ENCODE measurements at places on chromosomes 5 and 9.

- peak; percentile 30 for DNase-seq
Observed at GRCh38 chr5:137734962-137735554, 831 bp downstream of the KLHL3 start.

DNA sequence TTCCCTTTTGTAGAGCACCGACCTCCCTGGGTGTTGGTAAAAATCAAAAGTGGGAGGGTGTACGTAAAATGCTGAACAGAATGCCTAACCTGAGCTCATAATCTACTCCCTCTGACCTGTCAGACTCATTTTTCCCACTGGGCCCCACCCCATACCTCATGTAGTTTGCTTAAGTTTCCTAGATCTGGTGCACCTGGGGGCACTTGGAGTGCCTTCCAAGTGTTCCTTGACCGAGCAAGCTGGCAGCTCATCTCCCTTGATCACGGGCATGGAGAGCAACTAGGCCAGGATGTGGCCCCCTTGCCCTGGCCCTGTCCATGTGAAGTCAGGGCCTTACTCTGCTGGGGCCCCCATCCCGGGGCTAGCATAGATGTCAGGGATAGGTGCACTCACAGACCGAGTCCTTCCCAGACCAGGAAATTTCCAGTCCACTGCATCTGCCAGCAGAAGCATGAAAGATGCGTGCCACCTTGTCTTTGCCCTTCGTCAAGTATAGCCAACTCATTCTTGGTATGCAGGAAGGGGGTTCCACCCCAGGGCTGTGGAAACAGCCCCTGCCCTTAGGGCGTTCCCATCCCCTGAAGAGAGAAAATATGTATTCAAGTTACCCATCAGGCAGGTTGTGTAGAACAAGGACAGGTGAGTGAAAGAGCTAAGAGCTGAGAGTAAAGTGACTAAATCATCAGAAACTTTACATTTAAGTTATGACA, 41.9 kb downstream of the SLC22A5 start:
- peak; percentile 35 for DNase-seq

DNA sequence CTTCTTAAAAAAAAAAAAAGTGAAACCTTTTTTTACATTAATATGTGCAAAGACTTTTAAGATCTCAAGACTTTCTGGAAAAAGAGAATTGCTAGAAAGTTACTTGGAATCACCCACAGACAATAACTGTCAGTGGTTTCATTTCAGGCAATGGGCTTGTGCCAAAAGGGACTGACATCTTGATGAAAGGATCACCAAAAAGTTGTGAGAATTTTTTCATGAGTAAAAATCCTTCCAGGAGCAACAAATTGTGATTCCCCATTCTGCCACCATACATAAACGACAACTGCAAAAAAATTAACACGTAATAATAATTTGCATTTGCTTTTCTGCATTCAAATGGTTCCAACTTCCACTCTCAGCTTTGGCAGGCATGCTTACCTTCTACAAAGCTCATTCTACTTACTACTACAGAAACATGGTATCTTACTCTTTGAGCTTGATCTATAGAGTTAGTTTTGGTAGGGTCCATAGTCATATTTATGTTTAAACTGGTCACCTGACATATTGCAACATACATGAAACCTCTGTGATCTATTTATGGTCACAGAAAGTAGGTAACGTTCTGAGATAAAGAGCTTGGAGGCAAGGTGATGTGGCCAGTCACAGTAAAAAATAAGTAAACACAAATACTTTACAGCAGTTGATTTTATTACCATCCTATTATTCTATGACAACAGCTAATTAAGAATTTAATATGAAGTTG, 3.0 kb downstream of the NREP start:
- no peak for DNase-seq

- no peak for DNase-seq
Observed at GRCh38 chr5:10756549-10756948, 4.5 kb downstream of the DAP start.

DNA sequence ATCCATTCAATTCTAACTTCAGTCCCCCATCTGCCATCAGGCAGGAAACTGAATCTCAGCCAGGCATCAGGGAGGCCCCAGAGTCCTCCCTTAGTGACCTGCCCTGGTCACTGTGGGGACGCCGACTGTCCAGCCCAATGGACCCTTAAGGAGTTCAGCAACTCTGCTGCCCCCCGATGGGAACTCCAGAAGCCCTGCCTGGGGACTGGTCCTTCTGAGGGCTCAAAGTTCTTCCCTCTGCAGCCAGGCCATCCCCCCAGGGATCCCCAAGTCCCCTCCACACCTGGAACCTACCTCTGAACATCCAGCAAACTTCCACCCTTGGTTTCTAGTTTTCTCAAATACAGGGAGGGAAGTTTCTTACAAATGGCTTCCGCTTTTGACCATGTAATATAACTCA, 76.8 kb downstream of the UBE2QL1 start:
- no peak for DNase-seq

DNA sequence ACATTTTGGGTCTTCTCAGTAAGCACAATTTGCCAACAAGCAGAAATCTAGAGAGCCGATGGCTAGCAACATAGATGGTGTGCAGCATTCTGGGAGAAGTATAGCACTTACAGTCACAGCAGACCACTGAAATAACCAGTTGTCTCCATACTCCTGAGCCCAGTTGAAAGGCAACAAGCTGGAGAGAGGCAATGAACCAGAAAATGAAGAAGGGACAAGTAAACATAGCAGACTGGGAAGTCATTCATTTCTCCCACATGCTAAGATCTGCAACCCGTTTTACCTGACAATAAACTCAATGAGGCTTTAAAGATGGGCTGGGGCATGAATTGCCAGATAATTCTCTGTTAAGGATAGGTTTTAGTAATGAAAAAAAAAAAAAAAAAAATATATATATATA, 575.6 kb upstream of the GRAMD2B start:
- no peak for DNase-seq

GRCh38 chr5:113357696-113358476, 76.9 kb downstream of the TSSK1B start:
- DNase-seq = no peak

DNA sequence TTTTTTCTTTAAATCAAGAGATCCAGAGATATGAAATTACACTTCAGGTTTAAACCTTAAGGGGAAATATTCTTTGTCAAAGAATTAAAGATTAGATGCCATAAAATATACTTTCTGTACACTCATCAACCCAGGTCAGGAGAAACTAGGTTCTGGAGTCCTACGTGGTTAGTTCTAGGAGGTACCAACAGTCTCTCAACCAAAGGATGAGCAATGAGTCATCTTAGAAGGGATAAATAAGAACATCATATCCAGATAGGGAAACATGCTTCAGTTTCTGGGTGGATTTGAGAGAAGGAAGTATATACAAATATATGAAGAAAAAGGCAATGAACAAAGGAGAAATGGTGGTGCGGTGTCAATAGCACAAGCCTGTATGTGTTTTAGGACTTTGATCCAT, 98.2 kb downstream of the CSNK1G3 start:
- DNase-seq = no peak

DNA sequence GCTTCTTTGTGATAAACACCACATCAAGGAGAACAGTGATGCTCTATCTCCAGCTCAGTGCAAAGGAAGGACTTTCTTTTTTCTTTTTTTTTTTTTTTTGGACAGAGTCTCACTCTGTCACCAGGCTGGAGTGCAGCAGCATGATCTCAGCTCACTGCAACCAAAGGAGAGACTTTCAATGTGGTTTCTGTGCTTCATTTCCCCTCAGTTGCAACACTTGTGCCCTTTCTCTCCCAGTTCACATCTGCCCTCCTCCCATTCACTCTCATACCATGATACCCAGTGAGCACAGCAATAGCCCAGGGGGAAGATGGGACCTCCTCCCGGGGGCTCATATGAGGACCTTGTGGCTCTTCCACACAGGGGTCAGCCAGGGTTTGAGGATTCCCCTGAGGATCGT, 110.0 kb downstream of the MTRR start:
- DNase-seq = no peak

- no peak for DNase-seq
Observed at GRCh38 chr9:99087462-99087861, 17.5 kb upstream of the TGFBR1 start.

- DNase-seq = no peak
Observed at GRCh38 chr9:23659346-23660006, 166.6 kb downstream of the ELAVL2 start.

- no peak for DNase-seq
Observed at GRCh38 chr5:4716781-4717180, 423.3 kb upstream of the ADAMTS16 start.

DNA sequence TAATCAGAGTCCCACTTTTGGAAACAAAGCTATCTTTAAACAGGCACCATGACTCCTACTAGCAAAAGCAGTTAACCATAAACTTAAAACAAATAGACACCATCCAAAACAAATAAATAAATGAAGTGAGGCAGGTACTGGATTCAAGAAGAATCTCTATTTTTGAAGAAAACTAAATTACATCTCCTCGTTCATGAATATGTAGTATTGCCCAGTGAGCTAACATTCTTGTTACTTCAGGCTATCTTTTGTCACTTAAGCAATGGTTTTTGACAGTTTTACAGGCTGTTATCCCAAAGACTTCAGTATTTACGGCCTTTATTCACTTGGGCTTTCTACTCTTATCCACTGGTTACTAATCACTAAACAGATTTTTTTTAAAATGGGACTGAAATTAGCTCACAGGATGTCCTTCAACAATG, 242.5 kb downstream of the MLLT3 start:
- no peak for DNase-seq

- no peak for DNase-seq
Observed at GRCh38 chr5:167413506-167413905, 877.9 kb upstream of the WWC1 start.

- DNase-seq = no peak
Observed at GRCh38 chr9:130150779-130151382, 21.3 kb upstream of the NCS1 start.

DNA sequence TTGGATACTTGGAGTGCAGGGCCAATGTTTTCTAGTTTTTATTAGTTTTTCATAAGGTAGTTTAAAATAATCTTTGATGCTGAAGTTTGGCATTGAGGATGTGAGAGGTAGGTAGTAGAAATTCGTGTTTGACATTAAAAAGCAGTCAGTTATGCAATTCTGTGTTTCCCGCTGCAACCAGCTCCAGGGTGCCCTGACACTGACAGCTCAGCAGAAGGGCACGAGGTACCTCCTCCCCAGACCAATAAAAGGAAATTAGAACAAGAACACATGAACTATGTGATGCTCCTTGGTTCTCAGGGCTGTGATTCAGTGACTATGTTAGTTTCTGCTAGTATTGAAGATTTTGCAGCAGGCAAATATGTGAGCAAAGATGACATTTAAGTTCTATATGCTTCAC, 40.2 kb downstream of the NSUN2 start:
- DNase-seq = no peak

- no peak for DNase-seq
Observed at GRCh38 chr9:73089304-73089985, 62.2 kb upstream of the ANXA1 start.

DNA sequence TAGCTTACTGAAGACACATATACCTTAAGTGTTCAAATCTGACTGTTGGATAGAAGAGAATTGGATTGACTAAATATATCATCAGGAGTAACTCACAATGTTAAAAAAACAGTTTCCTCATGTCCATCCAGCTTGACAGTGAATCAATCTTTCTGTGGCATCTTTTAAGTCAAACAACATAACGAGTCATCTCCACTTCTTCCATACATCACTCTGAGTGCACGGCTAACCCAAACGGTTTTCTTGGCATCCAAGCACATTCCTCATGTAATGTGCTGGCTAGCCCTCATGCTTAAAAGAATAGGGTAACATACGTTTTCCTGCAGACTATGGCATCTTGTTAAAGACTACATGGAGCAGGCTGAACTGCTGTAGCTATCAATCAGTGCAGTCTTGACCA, 291.5 kb upstream of the TRPC7 start:
- no peak for DNase-seq

- DNase-seq = no peak
Observed at GRCh38 chr5:126677121-126677520, 76.4 kb downstream of the PHAX start.

GRCh38 chr5:121199216-121199999, 652.3 kb upstream of the FTMT start:
- no peak for DNase-seq

GRCh38 chr9:37004424-37004935, 29.6 kb downstream of the PAX5 start:
- DNase-seq = no peak

DNA sequence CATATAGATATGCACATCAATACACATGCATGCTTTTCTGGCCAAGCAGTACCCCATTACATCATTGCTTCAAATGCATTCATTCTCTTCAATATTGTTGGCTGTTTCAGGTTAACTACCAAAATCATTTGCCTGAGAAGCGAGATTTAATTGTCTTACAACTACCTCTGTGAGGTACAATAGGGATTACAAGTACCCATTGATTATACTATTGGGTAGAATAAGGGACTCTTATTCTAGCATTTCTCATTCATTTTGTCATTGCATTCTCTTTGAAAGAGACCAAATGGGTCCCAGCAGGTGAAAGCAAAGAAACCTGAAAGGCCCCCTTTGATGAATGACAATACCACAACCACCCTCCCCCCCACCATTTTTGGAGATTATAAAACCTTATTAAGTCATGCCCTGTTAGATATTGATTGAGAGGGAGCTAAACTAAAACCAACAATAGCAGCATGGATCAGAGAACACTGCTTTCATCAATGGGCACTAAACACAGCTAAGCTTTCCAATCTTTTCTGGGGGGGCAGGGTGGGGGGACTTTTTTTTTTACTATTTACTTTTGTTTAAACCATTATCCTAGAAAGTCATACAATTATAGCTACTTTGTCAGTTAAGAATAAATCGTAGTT, 375.0 kb upstream of the CCNH start:
- DNase-seq = no peak

DNA sequence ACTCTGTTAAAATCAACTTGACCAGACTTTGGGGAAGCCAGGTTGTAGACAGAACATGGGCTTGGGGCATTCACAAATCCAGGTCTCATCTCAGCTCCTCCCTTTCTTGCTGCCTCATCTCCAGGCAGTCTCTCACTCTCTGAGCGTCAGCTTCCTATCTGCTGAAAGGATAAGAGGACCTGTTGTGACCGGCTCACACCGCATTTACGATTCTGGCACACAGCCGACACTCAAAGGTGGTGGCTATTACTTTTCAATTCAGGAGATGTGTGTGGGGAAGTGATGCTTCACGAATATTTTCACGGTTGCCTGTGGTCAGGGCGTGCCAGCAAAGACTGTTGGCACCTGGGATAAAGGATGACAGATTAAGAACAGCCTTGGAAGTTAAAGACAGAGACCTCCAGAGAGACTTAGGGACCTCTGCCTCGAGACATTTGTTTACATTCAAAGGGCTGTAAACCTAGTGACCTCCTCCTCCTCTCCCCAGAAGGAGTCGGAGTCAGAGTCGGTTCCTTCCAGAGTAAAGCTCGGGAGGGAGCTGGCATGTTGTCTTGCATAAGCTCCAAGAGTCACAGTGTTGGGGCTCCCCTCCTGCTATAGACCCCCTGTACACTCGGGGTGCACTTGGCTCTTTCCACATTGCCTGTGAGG, 83.2 kb downstream of the AK8 start:
- DNase-seq = no peak

- DNase-seq = no peak
Observed at GRCh38 chr9:36794461-36794860, 221.8 kb downstream of the MELK start.

DNA sequence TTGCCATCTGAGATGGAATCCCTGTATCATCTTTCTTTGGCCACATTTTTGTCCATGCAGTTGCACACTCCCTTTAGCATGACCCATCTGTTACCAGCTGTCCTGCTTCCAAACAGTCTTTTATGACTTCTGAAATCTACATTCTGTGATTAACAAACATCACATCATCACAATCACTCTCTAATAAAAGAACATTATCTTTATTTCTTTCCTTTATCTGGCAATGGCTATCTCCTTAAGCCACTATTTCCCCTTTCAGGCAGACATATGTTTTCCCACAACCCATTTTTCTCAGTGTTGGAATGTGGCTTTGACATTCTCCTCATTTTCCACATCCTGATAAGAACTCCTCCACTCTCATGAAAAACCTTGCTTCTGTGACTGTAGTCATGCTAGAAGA, 141.0 kb downstream of the ST8SIA4 start:
- DNase-seq = no peak

All from activated CD4-positive, alpha-beta T cell treated with anti-CD3 and anti-CD28 coated beads, Interleukin-2, amount 50 U/mL, for 48 hours (primary cell).